Activated CD4-positive, alpha-beta T cell treated with anti-CD3 and anti-CD28 coated beads, Interleukin-2, amount 10 ng/mL, durations not matched to agents 24 days and 14 days (primary cell): ENCODE measurements at places on chromosomes 3 and 15. TPM values are rescaled to one million over a fixed set of nuclear protein-coding genes. Genes with fewer than 3 reads are reported as not detected.

The SLC4A7 gene
- 65.8 and 69.0 TPM in 2 replicates for total RNA-seq

The GRK7 gene
- total RNA-seq = not detected in 2 replicates

The XCR1 gene
- 0.05 TPM in 1 of 2 replicates, not detected in the other for total RNA-seq

The DNAH12 gene
- total RNA-seq = not detected in 2 replicates

The SNUPN gene
- 33.7 and 34.5 TPM in 2 replicates for total RNA-seq

The HES1 gene
- total RNA-seq = 0.64 and 1.2 TPM in 2 replicates

The TMEM207 gene
- not detected in 2 replicates for total RNA-seq

The SLC6A6 gene
- 53.9 and 63.7 TPM in 2 replicates for total RNA-seq

The TRH gene
- total RNA-seq = not detected in 2 replicates

The CLRN1 gene
- not detected in 2 replicates for total RNA-seq

The KLHL40 gene
- total RNA-seq = not detected in 2 replicates

The MYO9A gene
- 19.4 and 21.3 TPM in 2 replicates for total RNA-seq

The C3orf70 gene
- total RNA-seq = 0.02 and 0.05 TPM in 2 replicates
